GM13977 (cell line): ENCODE measurements at places on chromosomes 11 and 22.

GRCh38 chr11:15166204-15166603 is 51.5 kb downstream of the INSC start:
- no peak for DNase-seq

DNA sequence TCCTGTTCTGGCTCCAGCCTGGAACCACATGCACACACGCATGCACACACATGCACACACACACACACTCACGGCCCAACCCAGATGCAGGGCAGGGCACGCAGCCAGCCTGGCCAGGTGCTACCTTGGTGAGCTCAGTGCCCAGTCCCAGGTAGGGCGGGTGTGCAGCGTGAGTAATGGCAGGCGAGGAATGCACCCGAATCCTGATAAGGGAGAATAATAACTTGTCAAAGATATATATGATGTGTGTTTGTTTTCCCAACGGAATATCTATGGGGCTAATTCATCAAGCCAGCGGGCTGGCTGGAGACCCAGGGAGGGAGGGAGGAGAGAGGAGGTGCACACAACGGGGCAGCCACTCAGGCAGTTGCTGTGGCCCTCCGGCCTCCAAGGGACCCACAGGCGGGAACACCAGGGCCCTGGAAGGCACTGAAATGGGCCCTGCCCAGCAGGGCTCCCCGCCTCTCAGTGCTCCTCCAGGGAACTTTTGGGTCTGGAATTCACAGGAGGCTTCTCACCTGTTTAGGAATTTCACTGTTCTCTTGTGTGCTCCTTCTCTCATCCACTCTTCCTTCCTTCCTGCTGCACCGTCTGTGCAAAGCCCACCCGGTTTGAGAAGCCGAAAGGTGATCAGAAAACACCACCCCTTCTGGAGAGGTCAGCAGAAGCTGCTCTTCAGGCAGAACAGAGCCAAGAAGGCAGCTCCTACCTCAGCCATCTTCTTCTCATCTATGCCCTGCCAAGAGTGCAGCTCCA is 79.0 kb downstream of the BUD13 start:
- no peak for DNase-seq

GRCh38 chr11:93288767-93289166 is 41.8 kb upstream of the DEUP1 start:
- DNase-seq: no peak

DNA sequence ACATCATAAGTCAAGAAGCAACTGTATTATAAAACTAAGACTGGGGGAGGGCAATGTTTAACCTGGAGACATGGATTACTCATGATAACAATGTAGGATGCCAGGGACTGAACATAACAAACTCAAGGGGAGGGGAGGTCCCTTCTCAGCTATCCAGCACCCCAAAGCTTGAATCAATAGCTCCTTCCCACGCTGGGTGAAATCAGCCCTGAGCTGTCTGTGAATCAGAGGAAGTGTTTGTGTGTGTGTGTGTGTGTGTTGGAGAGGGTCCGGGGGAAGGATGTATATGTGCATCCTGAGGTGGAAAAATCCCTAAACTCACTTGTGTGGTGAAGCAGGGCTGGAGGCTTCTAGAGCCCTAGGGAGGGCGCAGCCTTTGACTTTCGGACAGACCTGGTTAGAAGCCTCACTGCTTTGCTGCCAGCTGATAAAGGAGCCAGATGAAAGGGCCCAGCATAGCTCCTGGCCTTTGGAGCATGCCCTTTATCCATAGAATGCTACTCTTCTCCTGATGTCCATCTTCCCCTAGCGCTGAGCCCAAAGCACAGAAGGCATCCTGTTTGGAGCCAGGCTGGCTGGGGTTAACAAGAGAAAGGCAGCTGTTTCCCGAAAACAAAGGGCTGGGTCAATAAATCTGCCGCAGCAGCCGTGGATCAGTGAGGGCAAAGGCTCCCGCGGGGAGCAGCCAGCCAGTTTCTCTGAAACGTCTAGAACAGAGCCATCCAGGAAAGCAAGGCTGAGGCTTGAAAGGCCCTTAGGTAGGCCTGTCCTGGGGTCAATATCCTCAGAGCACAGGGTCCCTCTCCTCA is 35.8 kb downstream of the TNKS1BP1 start:
- DNase-seq: no peak

DNA sequence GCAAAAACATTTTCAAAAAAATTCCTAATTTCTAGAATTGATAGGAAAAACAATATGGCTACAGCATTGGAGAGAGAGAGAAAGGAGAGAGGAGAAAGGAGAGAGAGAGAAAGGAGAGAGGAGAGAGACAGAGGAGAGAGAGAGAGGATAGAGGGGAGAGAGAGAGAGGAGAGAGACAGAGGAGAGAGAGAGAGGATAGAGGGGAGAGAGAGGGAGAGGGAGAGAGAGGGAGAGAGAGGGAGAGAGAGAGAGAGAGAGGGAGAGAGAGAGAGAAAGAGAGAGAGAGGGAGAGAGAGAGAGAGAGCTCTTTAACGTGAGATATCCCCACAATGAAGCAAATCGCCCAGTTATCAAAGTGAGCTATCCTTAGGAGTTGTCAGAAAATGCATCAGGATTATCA is 737 bp upstream of the TYR start:
- DNase-seq: no peak

GRCh38 chr11:64724863-64725532 is 2.0 kb upstream of the NRXN2 start:
- no peak for DNase-seq

DNA sequence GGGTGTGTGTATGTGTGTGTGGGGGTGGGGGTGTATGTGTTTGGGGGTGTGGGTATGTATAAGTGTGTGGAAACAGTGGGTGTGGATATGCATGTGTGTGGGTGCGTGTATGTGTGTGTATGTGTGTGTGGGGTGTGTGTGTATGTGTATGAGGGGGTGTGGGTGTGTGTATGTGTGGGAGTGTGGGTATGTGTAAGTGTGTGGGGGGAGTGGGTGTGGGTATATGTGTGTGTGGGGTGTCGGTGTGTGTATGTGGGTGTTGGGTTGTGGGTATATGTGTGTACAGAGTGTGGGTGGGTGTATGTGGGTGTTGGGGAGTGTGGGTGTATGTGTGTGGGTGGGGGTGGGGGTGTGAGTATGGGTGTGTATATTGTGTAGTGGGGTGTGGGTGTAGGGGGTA is 206.0 kb downstream of the OPCML start:
- no peak for DNase-seq
